ENCODE measurements at places on chromosomes 12 and 14.

- peak; percentile 18 for DNase-seq
These were observed 26.4 kb downstream of the TESPA1 start for GRCh38 chr12:54958048-54958658.

GRCh38 chr12:59803735-59804134, 207.9 kb downstream of the SLC16A7 start:
- DNase-seq, result no peak

- DNase-seq, result peak; percentile 20
These were observed 58.0 kb downstream of the PAPLN start for GRCh38 chr14:73295198-73295796.

DNA sequence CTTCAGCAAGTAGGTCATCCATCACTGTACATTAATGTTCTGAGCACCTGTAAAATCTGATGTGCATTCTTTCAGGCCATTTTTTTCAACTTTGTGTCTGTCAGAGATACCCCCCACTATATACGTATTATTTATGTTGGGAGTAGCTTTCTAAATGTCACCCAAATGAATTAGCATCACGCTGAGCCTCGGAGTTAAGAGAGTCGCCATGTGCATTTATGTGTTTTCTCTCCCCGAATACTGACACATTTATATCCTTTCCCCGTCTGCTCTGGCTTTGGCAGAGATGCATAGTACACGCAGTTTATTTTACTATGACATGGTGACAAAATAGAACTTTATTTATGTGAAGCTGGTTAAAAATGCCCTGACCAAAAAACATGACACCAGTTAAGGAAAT, 216.4 kb downstream of the SLC25A21 start:
- no peak for DNase-seq

DNA sequence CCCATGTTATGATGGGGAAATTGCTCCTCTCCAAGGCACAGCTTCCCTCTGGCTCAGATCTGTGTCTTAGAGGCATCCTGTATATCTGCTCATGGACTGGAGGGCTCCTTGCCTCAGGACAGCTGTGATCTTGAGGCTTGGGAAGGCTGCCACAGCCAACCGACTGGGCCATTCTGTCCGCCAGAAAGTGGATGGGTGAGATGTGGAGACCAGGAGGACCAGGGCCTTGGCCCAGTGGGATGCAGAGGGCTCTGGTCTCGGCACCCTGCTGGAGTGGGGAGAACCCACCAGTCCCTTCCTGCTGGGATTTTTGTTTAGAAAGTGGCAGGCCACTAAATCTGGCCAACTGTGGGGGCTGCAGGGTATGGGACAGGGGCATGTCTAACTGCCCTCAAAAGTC, 148.6 kb downstream of the CALM1 start:
- no peak for DNase-seq

- no peak for DNase-seq
These were observed 46.4 kb downstream of the RESF1 start for GRCh38 chr12:32005496-32006125.

Measured in hepatic stellate cell (primary cell).